H1 (cell line): ENCODE measurements at places on chromosomes 6 and 20. TPM values are rescaled to one million over a fixed set of nuclear protein-coding genes. Genes with fewer than 3 reads are reported as not detected.

TCF19 gene
- total RNA-seq: 10.0 and 11.0 TPM in 2 replicates

IL20RA gene
- total RNA-seq: 1.5 and 1.7 TPM in 2 replicates

ENTPD6 gene
- 43.9 and 47.8 TPM in 2 replicates for total RNA-seq

HLA-DOA gene
- 23.7 TPM in 2 replicates for total RNA-seq

TOX2 gene
- total RNA-seq: 3.4 TPM in 2 replicates

MUC21 gene
- total RNA-seq: not detected in 2 replicates

CTCFL gene
- 0.80 and 0.82 TPM in 2 replicates for total RNA-seq

SLC17A3 gene
- not detected in 2 replicates for total RNA-seq

DNA sequence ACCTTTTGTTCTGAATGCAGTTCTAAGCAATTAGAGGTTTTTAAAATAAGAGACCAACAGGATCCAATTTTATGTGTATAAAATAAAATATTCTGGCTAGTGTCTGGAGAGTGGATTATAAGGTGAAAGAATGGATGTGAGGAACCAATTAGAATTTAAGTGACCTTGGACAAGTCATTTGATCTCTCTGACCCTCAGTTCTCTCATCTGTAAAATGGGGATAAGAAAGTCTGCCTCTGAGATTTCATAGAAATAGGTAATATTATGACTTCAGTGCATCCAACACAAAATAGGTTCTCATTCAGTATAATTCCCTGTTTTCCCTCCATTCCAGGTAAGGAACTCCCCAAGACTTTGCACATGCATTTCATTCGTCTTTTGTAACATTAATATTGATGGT is 18.9 kb downstream of the CASS4 start:
- no peak overlapping the region for H3K4me3 ChIP-seq
- DNase-seq: no peak
- no peaks in the 10 kb centered on the region for H3K4me1 ChIP-seq
- no peaks in the 10 kb centered on the region for H3K36me3 ChIP-seq

DNA sequence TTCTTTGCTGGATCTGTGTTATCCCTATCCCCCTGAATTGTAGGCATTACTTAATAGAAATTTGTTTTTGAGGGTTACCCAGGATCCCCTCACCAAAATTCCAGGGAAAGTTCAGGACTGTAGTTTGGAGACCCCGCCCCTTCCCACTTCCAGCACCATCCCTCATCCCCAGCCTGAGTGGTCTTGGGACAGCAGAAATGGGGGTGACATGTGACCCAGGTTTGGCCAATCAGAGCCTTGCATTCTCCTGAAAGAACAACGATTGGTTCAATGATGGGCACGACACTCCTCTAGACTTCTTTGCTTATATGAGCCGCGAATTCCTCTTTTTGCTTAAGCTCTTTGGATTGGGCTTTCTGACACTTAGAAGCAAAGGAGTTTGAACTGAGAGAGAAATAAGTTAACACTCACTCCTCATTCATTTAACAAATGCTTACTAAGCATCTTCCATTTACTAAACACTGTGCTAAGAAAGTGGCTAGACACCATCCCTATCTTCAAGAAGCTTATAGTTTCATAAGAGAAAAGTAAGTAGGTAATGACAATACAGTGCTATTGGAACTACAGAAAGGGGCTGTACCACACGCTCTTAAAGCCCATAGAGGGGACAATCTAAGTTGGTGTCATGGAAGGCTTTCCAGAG is 24.9 kb upstream of the PAQR8 start:
- no peak for DNase-seq
- no peaks in the 10 kb centered on the region for H3K27me3 ChIP-seq
- H3K4me1 ChIP-seq: no peaks in the 10 kb centered on the region
- no peaks in the 10 kb centered on the region for H3K36me3 ChIP-seq
- no peak overlapping the region for H3K4me3 ChIP-seq

DNA sequence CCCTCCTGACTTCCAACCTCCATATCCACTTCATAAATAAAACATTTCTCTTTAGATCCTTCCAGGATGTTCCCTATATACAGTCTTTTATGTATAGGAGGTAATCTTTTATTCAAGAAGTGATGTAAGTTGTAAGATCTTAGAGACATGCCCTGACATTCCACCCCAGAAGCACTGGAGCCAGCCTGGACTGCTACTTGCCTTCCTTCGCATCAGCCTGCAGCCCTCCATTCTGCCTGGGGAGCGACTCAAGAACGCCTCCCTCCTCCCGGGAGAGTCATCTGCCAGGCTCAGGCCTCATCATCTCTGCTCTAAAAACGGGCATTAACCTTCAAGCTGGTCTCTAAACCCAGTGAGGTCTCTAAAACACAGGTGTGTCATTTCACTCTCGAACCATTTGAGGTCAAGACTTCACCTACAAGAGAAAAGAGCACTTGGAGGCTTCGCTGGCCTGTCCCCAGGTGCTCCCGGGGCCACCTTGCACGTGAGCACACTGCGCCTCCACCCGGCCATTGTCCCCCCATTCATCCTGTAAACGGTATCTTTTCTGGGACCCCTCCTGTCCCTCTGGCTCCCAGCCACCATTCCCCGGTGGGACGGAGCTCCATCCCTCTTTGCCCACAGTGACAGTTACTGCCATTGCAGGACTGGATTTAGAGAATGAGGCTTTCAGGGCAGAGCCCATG is 107.5 kb upstream of the PDE10A start:
- H3K4me3 ChIP-seq: no peak overlapping the region
- H3K4me1 ChIP-seq: no peaks in the 10 kb centered on the region
- no peaks in the 10 kb centered on the region for H3K27me3 ChIP-seq
- H3K36me3 ChIP-seq: no peaks in the 10 kb centered on the region

- no peak for DNase-seq
- H3K4me1 ChIP-seq: peaks cover 6% of the 10 kb centered on the region
- H3K27ac ChIP-seq: no peak overlapping the region
- H3K27me3 ChIP-seq: no peaks in the 10 kb centered on the region
- H3K4me3 ChIP-seq: no peak overlapping the region
Measured at GRCh38 chr6:10316373-10316721, 98.5 kb downstream of the TFAP2A start.

DNA sequence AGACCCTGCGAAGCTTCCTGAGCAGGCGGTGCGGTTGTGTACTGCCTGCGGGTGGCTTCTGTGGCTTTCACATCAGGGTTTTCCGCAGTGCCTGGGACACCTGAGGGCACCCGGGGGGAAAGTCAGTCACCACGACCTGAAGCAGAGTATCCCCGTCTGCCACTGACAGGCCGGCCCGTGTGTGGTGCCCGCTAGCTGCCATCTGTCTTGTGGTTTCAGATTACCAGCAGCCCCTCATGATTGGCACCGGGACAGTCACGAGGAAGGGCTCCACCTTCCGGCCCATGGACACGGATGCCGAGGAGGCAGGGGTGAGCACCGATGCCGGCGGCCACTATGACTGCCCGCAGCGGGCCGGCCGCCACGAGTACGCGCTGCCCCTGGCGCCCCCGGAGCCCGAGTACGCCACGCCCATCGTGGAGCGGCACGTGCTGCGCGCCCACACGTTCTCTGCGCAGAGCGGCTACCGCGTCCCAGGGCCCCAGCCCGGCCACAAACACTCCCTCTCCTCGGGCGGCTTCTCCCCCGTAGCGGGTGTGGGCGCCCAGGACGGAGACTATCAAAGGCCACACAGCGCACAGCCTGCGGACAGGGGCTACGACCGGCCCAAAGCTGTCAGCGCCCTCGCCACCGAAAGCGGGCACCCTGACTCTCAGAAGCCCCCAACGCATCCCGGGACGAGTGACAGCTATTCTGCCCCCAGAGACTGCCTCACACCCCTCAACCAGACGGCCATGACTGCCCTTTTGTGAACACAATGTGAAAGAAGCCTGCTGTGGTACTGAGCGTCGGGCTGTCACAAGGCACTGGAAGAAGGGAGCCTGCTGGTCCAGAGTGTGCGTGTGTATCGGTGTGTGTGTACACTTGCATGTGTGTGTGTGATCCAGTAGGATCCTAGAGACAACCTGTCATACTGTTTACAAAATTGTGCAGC is 54.4 kb downstream of the GOPC start:
- H3K36me3 ChIP-seq: no peaks in the 10 kb centered on the region
- no peak overlapping the region for H3K27ac ChIP-seq
- H3K4me1 ChIP-seq: no peaks in the 10 kb centered on the region; the same call in 1 of the 2 replicates
- no peak for DNase-seq

DNA sequence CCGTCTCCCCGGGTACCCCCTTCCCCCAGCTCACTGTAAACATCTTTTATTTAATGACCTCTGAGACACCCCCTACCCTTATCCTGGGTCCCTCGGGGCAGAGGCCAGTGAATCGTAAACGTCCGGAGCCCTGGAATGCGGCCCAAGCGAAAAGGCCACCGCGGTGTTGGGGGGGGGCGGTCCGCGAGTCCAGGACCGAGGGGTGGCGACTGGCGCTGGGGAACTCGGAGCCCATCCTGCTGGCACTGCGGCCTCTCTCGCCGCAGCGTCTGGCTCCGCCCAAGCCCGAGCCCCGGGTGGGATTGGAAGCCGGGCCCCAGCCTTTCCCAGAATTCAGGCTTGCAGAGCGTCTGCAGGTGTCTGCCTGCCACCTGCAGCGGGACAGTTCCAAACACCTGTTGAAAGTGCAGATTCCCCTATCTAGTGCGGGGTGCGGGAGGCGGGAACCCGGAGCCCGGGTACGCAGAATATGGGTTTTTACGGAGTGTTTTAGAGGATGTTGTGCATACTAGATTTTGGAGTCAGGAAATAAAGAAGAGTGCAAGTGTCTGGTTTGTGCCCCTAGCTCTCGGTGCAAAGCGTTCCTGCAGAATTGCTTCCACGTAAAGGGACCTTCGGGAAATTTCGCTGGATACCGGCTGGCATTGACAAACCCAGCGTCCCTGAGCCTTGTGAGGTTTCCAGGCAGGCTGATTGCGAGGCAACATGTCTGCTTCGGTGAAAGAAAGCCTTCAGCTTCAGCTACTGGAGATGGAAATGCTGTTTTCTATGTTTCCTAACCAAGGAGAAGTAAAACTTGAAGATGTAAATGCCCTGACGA is 800 bp downstream of the RWDD2A start:
- H3K27ac ChIP-seq: no peak overlapping the region
- H3K4me1 ChIP-seq: no peaks in the 10 kb centered on the region
- H3K4me3 ChIP-seq: peak overlapping the region; percentile 98
- DNase-seq: peak; percentile 87
- H3K36me3 ChIP-seq: peaks cover 23% of the 10 kb centered on the region

DNA sequence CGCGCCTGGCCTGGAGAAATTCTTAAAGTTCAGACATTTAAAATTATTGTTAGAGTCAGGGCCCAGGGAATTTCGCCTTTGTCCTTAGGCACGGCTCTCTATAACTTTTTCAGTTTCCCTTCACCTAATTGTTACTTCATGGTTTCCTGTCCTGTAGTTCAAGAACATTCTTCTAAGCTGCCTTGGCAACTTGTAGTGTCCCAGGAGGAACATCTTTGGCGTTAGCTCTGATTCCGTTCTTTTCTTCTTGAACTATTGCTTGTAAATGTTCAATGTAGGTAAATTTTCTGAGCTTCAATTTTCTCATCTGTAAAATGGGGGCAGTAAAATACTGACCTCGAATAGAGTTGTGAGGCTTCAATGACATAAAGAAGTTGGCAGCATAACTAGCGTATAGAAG is 41.8 kb downstream of the TIAM2 start:
- no peak overlapping the region for H3K4me3 ChIP-seq
- DNase-seq: no peak
- no peak overlapping the region for H3K27ac ChIP-seq
- H3K36me3 ChIP-seq: no peaks in the 10 kb centered on the region
- peaks cover under 1% of the 10 kb centered on the region for H3K4me1 ChIP-seq

GRCh38 chr6:148649454-148649963 is 97.3 kb upstream of the UST start:
- H3K4me1 ChIP-seq: peaks cover 8% of the 10 kb centered on the region; the same call in 1 of the 2 replicates
- no peak overlapping the region for H3K4me3 ChIP-seq
- H3K27me3 ChIP-seq: no peaks in the 10 kb centered on the region
- no peak overlapping the region for H3K27ac ChIP-seq

GRCh38 chr20:63425846-63426485 is 46.5 kb downstream of the KCNQ2 start:
- no peaks in the 10 kb centered on the region; the same call in 1 of the 2 replicates for H3K36me3 ChIP-seq
- H3K27ac ChIP-seq: no peak overlapping the region
- DNase-seq: no peak
- no peak overlapping the region for H3K4me3 ChIP-seq
- H3K4me1 ChIP-seq: no peaks in the 10 kb centered on the region
- no peaks in the 10 kb centered on the region for H3K27me3 ChIP-seq

DNA sequence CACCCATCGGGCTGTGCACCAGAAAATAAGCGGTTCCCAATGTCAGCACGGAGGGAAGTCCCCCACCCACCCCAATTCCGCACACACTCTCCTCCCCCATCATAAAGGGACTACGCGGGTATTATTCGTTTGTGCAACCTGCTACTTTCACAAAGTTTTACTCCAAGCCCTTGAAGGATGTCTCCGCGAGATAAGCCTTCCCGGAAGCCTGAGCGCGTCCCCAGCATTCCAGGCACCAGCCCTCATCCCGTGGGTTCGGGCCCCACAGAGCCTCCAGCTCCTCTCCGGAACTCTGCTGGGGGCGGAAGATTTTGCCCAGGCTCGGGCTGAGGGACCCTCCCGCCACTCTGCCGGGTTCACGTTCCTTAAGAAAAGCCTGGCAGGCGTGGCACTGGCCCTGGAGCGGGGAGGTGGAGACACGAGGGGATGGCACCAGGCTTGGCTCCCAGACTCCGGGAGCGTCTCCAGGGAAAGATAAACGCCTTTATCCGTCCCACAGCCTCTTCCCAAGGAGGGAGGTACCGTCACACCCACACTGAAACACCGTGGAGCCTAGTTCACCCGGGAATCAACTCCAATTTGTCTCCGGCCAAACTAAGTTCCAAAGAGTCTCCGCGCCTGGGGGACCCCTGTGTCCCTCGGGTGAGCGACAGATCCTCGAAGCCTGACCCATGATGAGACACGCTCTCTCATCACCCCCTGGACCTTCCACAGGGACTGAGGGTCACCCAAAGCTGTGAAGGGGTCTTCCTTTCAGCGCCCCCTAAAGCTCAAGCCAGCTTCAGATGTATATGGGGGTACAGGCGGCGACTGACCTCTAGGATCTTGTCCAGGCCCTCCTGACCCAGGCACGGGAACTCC is 934 bp downstream of the KCNK5 start:
- H3K27me3 ChIP-seq: no peaks in the 10 kb centered on the region
- peaks cover 39% of the 10 kb centered on the region for H3K4me1 ChIP-seq
- H3K36me3 ChIP-seq: no peaks in the 10 kb centered on the region; the same call in 1 of the 2 replicates
- peak overlapping the region; percentile 75 for H3K4me3 ChIP-seq
- no peak for DNase-seq
- H3K27ac ChIP-seq: no peak overlapping the region

DNA sequence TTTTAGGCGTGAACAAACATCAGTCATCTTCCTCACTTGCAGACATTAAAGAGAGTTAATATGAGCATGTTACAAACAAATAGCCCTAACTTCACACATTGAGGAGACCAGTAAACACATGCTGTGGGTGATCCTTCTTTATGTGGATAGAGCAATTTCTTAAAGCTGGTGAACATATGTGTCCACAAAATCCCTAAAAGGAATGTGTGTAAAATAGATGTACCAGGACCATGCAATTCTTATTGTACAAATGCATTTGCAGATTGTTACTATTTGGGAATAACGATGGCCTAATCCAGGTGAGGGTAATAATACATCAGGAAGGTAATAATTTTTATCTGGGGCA is 228.9 kb downstream of the ALDH8A1 start:
- H3K27me3 ChIP-seq: no peaks in the 10 kb centered on the region
- H3K27ac ChIP-seq: no peak overlapping the region
- DNase-seq: no peak

GRCh38 chr6:99993533-99994251 is at the start of gene MCHR2:
MCHR2 (minus strand) TSS chr6:99994223; CDS start chr6:99956147, 38,076 bp downstream.
- peaks cover 32% of the 10 kb centered on the region for H3K27me3 ChIP-seq
- H3K36me3 ChIP-seq: no peaks in the 10 kb centered on the region
- H3K4me3 ChIP-seq: peak within 1 kb of the TSS; percentile 49
- H3K4me1 ChIP-seq: no peaks in the 10 kb centered on the region
- peak; percentile 64 for DNase-seq
- H3K27ac ChIP-seq: no peak within 1 kb of the TSS

- H3K27ac ChIP-seq: no peak overlapping the region
- no peaks in the 10 kb centered on the region for H3K36me3 ChIP-seq
- no peaks in the 10 kb centered on the region for H3K4me1 ChIP-seq
- no peak for DNase-seq
- no peak overlapping the region for H3K4me3 ChIP-seq
- H3K27me3 ChIP-seq: no peaks in the 10 kb centered on the region
Measured at GRCh38 chr20:47051936-47052526, 157.4 kb downstream of the EYA2 start.
